ENCODE measurements at places on chromosomes 2 and 18.

- peak; percentile 35 for DNase-seq
These were observed 183.5 kb upstream of the OSR1 start for GRCh38 chr2:19541884-19542283.

GRCh38 chr2:152078662-152079061 lies 20.2 kb downstream of the CACNB4 start:
- DNase-seq = no peak

DNA sequence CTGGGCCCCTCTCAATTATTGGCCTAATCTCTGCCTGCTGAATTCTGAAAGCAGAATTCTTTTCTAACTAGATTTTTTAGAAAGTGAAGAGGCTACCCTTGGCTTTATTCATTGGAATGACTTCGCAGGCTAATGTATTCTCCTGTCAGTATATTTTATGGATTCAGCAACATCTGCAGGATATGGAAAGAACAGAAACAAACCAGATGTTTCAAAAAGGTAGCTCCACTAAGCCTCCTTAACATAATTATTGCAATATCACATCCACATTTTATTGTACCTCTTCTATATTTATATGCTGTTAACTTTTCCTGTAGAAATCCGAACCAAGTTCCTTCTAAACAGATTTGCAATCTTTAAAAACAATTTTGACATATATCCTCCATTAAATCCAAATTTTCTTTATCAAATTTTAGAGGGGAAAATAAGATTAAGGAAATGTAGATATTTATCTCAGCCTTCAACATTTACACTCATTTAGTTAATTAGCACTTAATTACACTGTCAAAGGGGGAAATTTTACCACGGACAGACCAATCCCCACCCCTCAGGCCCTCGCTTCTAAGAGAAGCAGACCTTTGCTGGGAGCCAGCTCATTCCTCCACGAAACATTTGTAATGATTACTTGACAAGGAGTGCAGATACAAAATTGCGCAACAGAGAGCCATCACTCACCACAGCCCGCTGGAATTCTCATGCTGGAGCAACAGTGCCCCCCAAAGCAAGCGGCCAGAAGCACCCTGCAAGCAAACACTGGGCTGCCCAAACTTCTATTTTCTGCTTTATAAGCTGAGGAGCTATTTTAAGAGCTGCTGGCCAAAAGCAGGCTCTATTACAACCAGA lies 253.4 kb downstream of the ETAA1 start:
- DNase-seq = peak; percentile 12

- no peak for DNase-seq
These were observed 243.0 kb downstream of the HDAC4 start for GRCh38 chr2:239157771-239158170.
